Neural progenitor cell (in vitro differentiated cells): ENCODE measurements at places on chromosomes 4 and X. TPM values are rescaled to one million over a fixed set of nuclear protein-coding genes. Genes with fewer than 3 reads are reported as not detected.

SHOX gene
- not detected in 2 replicates for total RNA-seq

AREG gene
- total RNA-seq, result not detected in 2 replicates

EPHA5 gene
- not detected in 2 replicates for total RNA-seq

COL4A6 gene
- total RNA-seq, result 40.5 and 62.6 TPM in 2 replicates

INTU gene
- 22.0 and 31.2 TPM in 2 replicates for total RNA-seq
